ENCODE measurements at places on chromosomes 6 and 20.

GRCh38 chr6:158366363-158366762 lies 54.1 kb downstream of the TULP4 start:
- no peak for DNase-seq

GRCh38 chr20:50933589-50933988 lies 2.4 kb upstream of the ADNP start:
- no peak for DNase-seq

DNA sequence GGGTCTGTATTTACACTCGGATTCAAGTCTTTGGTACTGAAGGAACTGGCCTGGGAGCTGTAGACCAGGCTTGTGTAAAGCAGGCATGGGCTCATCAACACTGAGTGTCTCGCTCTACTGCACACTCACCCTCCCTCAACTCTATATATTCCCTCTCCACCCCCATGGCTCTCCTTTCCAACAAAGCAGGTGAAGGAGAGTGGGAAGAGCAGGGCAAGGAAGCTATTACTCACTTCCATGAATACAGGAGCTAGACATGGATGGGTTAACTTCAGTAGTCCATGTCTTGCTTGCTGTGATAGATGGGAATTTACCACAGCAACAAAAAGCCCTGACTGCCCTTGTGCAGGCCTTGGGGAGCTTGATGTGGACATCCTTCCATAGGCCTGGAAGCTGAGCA lies 20.7 kb upstream of the SLC2A12 start:
- DNase-seq, result no peak

- no peak for DNase-seq
These were observed 11.5 kb upstream of the DSTN start for GRCh38 chr20:17558154-17558940.

GRCh38 chr6:2857580-2858337 lies 16.1 kb upstream of the SERPINB1 start:
- peak; percentile 88 for DNase-seq

- DNase-seq, result no peak
These were observed 203.8 kb downstream of the MYLK4 start for GRCh38 chr6:2546901-2547300.

DNA sequence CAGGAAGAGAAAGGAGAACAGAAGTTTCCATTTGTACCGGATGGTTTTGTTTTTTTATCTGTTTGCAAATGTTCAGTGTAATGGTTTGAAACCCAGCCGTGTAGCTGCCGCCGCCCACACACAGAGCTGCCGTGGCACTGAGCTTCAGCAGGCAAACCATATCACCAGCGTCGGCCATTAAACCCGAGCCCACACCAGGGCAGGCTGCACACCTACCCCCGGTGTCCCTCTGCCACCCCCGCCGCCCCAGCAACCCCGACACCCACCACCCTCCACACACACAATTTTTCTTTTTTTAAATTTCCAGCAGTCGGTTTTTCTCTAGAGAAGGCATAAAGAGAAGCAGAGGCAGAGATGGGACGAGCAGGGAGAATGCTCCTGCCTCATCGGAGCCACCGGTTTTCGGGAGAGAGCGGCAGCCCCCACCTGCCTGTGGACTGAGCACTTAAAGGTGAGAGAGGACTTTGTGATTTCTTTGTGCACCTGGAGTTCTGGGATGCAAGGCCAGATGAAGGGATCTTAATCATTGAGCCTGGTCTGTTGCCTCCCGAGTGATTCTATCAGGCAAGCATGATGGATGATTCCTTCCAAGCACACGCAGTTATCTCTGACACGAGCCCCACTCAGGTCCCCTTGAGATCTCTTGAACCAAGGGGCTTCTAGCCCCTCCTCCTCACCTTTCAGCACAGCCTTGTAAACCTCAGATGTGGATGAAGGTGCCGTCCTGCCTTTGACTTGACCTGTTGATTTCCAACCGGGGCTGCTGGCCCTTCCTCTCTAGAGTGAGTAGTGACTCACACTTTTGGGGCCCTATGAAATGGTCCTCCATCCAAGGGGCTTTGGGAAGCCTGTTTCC lies 17.5 kb upstream of the ZNF831 start:
- DNase-seq, result peak; percentile 66

DNA sequence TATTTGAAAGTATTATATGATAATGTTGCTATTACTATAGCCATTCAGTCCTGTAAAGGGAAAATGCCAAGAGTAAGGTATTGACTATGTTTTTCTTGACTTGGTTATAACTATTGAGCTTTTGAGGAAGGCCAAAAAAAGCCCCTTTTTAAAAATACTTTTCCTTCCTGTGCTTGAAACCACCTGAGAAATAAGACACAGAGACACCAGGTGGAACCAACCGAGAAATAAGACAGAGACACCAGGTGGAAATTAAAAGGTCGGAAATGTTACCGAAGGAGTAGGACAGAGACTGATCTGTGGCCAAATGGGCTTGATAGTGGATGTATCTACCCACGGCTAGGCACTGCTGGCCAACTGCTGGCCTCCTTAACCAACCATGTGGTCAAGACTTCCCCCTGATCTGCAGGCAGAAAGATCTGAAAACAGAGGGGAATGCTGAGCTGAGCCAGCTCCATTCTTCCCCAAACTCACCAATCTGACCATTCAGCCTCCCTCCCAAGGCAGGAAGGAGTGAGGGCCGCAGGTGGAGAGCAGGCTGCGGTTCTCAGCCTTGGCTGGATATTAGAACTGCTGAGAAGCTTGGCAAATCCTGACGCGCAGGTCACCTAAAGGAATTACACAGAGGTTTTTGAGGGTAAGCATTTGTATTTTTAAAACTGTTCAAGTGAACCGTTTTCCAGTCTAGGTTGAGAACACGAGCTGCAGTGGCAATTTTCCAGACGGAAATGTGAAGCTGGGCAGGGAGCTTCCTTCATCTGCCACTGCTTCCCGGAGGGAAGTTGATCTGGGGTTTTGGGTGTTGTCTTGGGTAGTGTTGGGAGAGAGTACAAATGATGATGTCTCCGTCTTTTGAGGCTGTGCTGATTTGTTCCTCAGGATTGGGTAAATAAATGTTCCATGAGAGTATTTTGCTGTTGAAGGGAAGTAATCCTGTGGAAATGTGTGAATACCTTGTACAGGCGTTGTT lies 121.7 kb upstream of the EXOC2 start:
- no peak for DNase-seq

DNA sequence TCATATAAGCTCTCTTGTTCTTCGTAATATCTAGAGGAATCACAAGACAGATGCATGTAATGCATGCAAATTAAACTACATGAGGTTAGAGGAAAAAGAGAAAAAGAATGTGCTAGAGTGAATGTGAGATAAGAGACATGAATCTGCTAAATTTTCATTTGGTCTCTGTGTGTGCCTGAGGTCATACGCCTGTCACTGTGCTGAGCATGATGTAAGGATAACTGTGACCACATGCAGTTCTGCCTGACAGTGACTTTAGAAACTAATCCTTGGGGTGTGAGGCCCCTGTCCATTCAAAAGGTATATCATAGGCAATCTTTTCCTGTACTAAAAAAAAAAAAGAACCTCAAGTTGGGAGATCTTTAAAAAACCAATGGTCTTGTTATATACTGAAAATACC lies 70.6 kb downstream of the SHPRH start:
- DNase-seq, result no peak

DNA sequence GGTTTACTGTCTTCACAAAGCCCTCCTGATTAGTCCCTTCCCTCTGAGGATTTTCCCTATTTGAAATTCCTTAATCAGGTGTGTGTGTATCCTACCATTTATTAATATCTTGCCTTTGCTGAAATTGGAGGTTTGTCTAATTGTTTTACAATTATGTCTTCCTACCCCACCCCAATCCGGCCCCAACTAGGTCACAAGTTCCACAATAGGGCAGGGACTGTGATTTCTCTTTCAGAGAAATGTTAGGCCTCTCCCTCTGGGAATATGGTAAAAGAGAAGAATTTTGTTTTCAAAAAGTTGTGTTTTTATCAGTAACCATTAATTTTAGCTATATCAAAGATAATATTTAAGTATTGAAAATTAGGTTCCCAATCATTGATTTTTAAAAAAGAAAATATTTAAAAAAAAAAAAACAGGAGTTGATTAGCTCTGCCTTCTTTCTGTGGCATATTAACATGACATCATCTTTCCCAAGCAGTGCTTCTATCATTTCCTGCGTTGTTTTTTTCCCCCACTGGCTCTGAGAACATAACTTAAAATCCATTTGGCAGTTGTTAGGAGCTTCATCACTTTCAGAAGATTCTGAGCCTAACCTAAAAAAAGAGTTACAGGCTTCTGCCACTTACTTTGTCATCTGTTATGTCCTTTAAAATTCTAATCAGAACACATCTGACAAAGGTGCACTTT lies 36.1 kb downstream of the BLOC1S5 start:
- DNase-seq, result no peak

GRCh38 chr6:13233106-13233505 lies 95.2 kb downstream of the TBC1D7 start:
- no peak for DNase-seq

DNA sequence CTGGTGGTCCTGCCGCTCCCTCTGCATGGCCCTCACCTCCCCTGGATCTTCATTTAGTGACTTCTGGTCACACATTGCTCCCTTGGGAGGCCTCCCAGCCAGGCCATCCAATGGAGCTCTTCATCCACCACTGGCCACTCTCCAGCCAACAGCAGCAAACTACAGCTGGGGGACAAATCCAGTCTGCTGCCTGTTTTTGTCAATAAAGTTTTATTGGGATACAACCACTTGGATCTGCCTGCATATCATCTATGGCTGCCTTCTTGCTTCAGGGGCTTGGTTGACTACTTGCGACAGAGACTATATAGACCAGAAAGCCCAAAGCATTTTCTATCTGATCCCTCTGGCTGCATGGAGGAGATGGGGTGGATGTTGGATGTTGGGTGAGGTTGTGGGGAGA lies 156.6 kb upstream of the SULF2 start:
- no peak for DNase-seq

- DNase-seq, result no peak
These were observed 27.8 kb downstream of the BAK1 start for GRCh38 chr6:33552252-33552651.

- no peak for DNase-seq
These were observed 40.2 kb upstream of the CD83 start for GRCh38 chr6:14077193-14077867.

DNA sequence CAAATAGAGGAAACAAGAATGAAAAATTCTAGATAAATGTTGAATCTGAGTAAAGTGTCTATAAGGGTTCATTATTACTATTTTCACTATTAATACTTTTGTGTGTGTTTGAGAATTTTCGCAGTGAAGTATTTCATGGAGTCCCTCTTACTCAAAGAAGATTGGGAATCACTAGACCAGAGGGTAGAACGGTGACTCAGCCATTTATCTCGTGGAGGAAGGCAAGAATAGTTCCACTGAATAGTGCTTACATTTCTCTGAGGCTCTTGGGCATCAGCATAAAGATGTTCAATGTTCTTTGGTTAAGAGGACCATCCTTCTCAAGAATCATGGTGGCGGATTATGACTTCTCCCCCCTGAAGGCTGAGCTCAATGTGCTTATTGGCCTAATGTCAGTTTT lies 376.7 kb upstream of the ARID1B start:
- no peak for DNase-seq

DNA sequence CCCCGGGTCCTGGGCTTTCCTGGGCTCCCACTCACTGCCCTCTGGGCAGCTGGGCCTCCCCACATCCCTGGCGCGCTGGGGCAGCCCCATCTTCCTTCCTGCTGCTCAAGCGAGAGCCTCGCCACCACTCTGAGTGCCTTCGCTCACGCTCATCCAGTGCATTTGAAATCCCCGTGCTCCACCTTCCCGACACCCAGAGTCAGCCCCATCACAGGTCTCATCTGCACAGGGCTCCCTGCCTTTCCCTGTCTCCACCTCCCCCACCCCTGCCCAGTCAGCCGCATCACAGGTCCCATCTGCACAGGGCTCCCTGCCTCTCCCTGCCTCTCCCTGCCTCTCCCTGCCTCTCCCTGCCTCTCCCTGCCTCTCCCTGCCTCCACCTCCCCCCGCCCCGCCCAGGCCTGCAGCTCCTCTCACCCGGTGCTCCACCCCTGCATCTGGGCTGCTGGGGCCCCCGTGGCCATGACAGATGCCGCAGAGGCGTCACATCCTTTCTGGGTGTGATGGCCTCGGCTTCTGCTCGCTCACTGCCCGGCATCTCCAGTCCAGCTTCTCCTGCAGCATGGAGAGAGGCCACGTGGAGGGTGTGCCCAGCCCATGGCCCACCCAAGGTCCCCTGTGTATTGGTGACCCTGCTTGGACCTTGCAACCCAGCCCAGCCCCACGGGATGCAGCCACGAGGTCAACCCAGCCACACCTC lies 9.0 kb upstream of the BHLHE23 start:
- DNase-seq, result no peak

DNA sequence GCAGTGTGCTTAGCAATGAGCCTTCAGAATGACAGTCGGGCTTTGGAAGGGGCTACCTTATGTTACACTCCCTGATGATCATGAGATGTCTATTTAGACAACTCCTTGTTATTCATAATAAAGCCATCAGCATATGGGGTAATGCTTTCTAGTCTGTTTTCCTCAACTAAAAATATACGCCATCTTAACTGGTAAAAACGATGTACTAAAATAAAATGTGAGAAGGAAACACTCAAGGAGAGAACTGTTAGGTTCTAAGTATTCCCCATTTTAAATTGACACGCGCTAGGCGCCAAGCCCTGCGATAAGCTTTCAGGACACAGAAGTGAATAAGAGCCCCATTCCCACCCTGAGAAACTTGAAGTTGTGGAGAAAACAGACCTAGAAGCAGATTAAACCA lies 43.6 kb downstream of the SOD2 start:
- no peak for DNase-seq

- DNase-seq, result no peak
These were observed 2.7 kb downstream of the BCAS1 start for GRCh38 chr20:54067606-54068174.

DNA sequence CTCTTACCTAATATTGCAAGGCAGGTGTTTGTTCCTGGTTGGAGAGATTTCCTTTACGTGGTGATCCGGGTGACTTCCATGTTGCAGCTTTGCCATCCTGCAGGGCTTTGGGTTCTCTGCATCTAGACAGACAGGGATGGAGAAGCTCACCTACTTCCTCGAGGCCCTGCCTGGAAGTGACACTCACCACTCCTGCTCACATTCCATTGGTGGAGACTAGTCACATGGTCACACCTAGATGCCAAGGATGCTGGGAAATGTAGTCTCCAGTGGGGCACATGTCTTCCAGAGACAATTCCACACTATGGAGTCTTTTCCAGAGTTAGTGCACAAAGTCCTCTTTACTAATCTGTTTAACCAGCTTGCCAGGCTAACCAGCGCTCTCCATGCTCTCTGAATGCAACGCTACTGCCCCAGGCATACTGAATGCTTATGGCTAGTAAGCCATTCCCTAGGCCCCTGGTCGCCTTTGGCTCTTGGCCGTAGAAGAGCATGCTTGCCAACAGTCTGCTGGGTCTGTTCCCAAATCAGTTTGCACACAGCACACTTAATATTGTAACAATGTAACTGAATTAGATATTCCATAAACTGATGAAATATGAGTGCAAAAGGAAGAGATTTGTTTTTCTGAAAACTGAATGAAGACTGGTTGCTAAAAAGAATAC lies 6.7 kb upstream of the KCNK15 start:
- DNase-seq, result peak; percentile 24

DNA sequence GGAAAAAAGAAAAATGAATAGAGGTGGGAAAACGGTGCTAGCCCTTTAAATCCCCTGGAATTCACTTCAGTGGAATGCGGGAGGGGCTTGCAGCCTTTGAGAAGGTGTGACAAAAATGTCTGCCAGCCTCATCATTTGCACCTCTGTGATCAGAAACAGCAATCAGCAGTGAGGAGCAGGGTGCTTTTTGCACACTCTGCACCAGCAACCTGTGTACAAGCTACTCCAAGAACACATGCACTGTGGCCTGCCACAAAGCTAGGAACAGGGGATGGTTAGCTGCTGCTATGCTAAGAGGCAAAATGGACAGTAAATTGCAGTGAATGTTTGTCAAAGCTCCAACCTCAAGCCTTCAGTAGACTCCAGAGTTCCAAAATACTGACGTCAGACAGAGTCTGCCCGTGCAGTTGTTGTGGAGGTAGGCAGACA lies 29.7 kb downstream of the GINS1 start:
- DNase-seq, result no peak
